ENCODE measurements at places on chromosomes 7 and 10.

GRCh38 chr10:128102480-128103228, 23.6 kb downstream of the MKI67 start:
- DNase-seq: no peak

DNA sequence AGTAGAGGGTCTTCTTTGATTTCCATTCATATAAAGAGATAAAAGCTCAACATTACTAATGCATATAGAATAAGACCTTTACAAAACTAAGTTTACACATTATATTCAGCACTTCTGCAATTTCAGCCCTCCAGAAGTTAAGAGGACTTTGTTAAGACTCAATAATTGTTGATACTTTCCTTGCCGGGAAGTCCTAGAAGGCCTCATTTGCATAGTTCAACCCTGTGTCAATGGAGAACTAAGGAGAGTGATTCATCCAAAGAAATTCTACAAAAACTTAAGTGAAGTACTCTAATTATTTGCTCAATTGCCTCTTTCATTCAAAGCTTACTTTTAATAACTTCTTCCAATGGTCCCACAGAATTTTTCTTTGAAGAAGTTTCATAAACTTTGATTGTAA, 1060.3 kb upstream of the CELF2 start:
- DNase-seq: no peak

- DNase-seq: no peak
Measured at GRCh38 chr10:72318418-72319262, 36.1 kb downstream of the DNAJB12 start.

DNA sequence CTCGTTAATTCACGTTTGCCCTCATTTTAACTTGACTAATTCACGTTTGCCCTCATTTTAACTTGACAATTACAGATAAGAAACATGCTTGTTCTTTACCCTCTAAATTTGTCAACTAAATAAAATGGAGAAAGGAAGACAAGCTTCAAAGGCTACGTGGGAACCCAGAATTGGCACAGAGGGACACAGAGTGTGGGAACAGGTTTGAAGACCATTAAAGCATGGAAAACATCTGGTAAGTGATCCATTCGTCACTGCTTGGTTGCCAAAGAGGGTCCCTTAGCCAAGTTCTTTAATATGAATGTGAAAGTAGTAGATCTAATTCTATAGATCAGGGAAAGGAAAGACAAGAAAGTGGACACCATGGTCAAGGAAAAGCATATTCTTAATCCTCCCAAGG, 57.2 kb downstream of the ITIH5 start:
- no peak for DNase-seq

Measured in stimulated activated CD8-positive, alpha-beta memory T cell treated with anti-CD3 and anti-CD28 coated beads, Interleukin-12 subunit alpha, Interleukin-12 subunit beta, amount 100 ng/mL, for 1 hour (primary cell).